Endothelial cell (in vitro differentiated cells): ENCODE measurements at places on chromosomes 12 and 14. TPM values are rescaled to one million over a fixed set of nuclear protein-coding genes. Genes with fewer than 3 reads are reported as not detected.

DNA sequence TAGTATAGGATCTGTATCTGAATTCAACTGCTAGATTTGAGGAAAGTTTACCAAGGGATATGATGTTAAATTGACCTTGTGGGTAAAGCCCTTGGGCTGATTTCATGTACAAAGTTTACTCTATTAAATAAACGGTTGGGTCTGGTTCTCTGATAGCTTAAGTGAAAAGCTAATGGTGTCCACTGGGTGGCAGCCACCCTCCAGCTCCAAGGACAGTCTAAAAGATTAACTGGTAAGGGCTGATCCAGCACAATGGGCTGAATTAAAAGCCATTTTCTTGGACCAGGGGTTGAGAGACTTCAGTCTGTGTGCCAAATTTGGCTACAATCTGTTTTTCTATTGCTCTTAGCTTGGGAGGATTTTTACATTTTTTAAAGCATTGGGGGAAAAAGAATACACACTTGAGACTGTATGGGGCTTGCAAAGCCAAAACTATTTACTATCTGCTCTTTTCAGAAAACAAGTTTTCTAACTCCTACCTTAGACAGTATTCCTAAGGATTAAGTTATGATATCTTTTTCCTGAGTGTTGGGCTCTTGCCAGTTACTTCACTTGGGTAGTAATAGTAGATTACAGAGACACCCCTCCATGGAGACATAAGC lies 116.5 kb downstream of the GPHN start:
- peak; percentile 56 for DNase-seq

CDC42BPB gene
- total RNA-seq, result 187 TPM

- no peak for DNase-seq
Observed at GRCh38 chr14:48744202-48744601, 842.0 kb downstream of the RPS29 start.

DLK1 gene
- 1.3 TPM for total RNA-seq

DNA sequence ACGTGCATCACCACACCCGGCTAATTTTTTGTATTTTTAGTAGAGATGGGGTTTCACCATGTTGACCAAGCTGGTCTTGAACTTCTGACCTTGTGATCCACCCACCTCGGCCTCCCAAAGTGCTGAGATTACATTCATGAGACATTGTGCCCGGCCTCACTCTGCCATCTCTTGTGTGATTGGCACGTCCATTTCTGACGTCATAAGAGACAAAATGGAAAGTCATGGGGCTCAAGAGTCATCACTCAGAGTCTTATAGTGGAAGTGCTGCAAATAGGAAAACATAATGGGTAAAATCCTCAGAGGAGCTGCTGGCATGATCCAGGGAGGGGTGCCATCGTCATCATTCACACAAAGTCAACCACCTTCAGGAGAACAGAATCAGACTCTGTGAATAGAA lies 54.2 kb upstream of the GPATCH2L start:
- DNase-seq, result no peak

RPS6KL1 gene
- total RNA-seq, result 2.3 TPM

- no peak for DNase-seq
Observed at GRCh38 chr12:104142543-104142942, 4.5 kb upstream of the NFYB start.

DNA sequence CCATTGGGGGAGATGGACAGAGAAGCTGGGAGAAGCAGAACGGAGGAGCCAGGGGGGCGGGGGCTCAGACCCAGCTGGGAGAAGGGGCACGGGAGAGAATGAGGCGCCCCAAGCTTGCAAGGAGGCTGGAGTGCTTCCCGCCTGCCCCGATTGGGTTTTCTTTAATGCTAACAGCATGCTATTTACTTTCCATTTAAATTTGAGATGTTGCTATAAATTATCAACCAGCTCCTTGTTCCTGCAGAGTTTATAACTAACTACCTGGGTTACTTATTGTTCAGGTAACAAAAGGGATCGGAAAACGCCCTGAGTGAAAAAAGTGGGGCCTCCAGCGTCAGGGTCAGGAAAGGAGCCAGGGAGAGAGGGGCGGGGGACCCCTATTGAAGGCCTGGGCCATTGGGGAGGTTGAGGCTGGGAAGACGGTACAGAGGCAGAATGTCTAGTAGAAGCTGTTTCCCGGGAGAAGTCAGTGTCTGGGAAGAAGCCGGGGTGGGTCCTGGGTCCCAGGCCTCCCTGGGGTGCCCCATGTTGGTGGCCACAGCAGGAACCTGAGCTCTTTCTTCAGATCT lies 2.5 kb downstream of the HNF1A start:
- DNase-seq, result no peak

HHIPL1 gene
- 15.1 TPM for total RNA-seq

OVCH1 gene
- not detected for total RNA-seq

DNA sequence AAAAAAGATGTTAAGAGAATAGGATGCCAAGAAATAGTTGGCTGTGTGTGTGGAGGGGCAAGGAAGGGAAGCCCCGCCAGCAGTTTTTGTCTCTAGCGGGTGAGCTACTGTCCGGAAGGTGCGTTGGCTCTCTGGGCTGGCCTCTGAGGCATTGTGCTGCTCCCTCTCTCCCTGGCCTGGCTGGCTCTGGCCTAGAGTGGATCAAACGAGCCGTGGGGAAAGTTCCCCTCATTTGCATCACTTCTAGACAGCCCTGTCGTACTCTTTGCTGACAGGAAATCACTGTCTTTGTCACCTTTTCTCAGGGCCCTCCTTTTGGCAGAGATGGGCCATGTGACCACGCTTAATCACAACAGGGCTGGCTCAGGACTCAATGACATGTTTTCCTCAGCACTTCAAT lies 236.1 kb upstream of the NPAS3 start:
- DNase-seq, result peak; percentile 9

DNA sequence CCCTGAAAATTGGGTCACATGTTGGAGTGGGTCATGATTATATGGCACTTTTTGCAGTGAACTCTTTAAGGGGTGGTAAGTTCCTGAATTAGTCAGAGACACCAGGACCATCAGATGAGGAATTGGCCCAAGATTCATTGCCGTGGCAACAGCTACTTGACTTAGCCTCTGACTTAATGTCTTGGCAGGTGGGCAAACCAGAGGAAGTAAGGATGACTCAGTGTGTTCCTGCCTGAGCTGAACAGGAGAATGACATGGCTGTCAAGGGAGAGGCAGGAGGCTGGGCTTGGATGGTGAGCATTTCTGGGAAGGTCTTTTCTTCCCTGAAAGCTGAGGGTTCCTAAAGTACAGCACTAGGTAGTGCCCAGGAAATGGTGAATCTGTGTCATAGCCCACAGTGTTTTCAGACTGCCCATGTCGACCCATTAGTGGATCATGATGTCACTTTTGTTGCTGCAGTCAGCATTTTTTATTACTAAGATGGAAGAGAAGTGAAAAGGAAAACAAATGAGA lies 170.1 kb upstream of the PWP1 start:
- DNase-seq, result no peak

DNA sequence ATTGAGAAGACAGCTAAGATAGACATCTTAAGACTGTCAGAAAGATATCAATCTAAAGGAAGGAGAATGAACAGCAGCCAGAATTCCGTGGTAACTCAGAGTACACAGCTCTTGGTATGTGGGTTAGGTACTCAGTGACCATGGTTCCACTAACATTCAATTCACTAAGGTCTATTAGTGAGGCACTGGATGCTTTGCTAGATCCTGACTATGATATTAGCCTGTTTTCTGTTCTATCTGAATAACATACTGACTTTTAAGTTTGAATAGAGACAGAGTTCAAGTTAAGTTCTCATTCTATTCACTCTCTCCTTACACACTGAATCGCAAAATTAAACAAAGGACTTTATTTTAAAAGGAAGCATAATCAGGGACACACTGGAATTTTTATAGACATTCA lies 106.4 kb downstream of the PRKD1 start:
- DNase-seq, result no peak

DNA sequence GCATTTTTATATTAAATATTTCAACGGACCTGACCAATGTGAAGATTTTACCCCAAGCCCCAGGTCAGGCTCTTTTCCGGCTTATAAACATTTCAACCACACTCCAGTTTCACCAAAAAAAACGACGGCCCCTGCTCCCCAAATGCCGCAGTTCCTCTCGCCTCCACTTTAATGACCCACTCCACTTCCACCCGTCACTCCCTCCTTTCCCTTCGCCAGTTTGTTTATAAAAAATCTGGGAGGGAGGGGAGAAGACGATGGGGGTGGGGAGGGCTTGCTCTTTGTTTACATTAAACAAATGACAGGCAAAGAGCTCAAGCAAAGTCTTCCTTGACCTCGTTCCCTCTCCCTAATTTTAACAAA lies 5.4 kb downstream of the SIX6 start:
- no peak for DNase-seq

DNA sequence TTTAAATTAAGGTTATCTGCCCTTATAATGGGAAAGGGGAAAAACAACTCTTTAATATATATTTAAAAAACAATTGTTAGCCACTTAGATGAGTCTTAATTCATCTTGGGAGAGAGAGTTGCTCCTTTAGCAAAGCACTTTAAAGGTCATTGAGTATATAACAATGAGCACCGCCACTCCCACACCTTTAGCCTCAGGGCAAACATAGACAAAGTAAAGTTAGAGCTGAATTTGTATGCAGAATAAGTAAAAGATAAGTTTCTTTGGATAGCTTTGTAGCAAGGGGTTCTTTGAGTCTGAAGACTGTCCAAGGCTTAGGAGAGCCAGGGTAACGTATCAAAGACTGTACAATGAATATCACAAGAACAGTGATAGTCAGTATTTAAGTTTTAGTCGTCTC lies 728.8 kb upstream of the LMO3 start:
- no peak for DNase-seq

CIDEB gene
- total RNA-seq, result 0.82 TPM

DENND5B gene
- total RNA-seq, result 20.0 TPM

DNA sequence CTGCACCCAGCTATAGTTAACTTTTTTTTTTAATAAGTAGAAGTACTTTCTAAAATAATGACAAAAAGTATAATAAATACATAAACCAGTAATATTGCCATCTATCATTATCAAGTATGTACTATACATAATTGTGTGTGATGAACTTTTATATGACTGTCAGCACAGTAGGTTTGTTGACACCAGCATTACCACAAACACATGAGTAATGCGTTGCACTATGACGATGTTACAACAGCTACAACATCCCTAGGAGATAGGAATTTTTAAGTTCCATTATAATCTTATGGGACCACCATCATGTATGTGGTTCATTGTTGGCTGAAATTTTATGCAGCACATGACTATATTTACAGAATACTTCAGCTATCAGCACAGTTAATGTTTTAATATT lies 62.9 kb upstream of the VSX2 start:
- DNase-seq, result no peak

DNA sequence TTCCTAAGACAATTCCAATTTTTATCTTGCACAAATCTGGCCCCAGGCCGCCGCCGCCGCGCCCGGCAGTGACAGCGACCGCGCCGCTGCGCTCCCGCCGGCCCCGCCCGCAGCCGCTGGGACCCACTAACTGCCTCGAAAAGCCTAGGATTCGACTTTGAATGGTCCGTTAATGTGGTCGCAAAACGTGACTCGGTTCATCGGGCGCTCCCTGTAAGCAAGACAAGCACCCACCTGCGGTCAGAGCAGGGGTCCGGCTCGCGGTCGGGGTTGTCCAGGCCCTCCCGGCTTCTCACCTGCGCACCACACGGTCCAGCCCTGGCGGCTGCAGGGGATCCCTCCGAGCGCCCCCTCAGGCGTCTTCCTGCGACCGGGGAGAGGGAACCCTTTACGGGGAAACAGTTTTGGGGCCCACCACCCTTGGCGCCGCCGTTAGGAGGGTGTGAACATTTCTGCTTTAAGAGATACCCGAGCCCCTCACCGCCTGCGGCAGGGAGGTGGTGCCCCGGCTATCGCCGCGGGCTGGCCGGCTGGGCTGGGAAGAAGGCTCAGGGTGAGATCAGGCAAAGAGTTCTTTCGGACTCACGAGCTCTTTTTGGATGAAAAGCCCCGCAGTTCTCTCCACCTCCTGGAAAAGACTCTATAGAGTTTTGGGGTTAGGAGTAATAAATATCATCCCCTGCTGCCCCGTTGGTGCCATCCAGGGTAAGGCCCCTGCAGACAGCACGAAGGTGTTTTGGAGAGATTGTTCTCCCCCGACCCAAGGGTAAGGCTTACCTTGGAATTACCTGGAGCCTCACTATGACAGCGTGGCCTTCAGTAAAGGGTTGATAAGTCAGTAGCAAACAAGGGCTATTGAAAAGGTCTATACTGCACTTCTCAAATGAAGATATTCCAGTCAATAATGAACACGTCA lies 13.6 kb upstream of the FOXJ2 start:
- DNase-seq, result peak; percentile 57

DNA sequence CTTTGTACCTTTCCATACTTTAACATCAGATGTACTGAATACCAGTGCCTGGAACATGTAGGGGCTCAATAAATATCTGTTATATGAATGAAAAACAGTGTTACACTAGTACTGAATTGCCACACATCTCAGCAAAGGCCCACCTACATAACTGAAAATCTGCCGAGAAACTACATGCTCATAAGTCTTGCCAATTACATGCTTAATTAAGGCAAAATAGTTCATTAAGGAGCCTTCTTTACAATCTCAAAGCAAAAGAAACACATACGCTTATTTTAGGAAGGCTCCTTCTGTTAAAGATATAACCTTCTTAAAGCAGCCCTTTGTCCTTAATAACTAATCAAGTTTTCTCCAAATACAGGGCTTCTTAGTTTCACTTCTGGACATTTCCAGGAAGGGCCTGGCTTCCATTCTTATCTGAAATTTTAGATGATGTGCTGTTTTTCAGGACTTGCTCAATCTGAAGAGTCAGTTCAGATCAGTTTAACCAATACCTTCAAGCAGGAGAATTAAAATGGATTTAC lies 11.5 kb downstream of the LIMA1 start:
- no peak for DNase-seq

DNA sequence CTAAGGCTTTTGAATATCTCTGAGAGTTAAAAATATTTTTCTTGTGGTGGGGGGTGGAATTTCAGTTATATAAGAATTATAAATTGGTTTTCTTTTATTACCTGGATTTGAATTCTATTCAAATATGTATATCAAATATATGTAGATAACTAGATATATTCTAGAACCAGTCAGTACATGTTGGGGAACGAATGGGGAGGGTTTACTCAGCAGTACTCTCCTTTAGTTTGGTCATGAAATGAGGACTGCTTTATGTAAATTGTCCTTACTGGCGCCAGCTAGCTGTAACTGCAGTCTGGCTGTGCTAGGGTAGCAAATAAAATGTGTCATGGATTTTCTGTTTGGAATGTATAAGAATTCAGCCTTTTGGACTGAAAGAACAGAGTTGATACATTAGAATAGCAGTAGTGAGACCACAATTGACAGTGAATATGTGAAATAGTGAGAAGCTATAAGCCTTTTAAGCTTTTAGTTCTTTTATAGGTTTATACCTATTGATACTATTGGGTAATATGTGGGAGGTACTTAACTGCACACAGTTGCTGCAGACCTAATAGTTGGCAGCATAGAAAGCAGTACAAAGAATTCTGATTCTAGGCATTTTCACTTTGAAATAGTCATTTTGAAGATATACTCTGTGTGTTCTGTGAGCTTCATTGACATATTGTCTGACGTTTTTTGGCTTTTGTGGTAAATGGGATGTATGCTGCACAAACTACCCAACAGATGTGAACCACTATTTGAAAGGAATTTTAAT lies 29.0 kb downstream of the ATF7IP start:
- DNase-seq, result peak; percentile 14
